ENCODE measurements at places on chromosomes 7 and 10.

- no peak for DNase-seq
These were observed 10.0 kb downstream of the PPP2R2D start for GRCh38 chr10:131910663-131911314.

- no peak for DNase-seq
These were observed 94.5 kb downstream of the COL26A1 start for GRCh38 chr7:101457001-101457750.

- no peak for DNase-seq
These were observed 89.4 kb downstream of the TACC2 start for GRCh38 chr10:122078326-122078725.

- no peak for DNase-seq
These were observed 176.4 kb upstream of the SMIM30 start for GRCh38 chr7:113294750-113295149.

DNA sequence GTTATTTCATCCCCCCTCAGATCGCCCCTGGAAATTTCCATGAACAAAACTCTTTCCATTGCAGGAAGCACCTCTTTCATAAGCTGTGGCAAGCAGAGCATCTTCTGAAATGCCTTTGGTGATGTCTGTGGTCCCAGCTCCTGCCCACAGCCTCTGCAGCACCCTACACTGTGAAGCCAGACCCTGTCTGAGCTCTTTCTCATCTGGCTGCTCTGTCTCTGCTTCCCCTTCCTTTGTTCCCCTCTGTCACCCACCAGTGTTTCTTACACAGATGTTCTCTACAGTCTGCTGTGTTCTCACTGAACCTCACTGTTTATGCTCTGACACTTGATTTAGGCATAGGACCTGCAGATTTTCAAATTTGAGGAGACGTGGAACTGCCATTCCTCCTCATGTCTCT is 1.9 kb upstream of the TAS2R39 start:
- DNase-seq, result no peak

DNA sequence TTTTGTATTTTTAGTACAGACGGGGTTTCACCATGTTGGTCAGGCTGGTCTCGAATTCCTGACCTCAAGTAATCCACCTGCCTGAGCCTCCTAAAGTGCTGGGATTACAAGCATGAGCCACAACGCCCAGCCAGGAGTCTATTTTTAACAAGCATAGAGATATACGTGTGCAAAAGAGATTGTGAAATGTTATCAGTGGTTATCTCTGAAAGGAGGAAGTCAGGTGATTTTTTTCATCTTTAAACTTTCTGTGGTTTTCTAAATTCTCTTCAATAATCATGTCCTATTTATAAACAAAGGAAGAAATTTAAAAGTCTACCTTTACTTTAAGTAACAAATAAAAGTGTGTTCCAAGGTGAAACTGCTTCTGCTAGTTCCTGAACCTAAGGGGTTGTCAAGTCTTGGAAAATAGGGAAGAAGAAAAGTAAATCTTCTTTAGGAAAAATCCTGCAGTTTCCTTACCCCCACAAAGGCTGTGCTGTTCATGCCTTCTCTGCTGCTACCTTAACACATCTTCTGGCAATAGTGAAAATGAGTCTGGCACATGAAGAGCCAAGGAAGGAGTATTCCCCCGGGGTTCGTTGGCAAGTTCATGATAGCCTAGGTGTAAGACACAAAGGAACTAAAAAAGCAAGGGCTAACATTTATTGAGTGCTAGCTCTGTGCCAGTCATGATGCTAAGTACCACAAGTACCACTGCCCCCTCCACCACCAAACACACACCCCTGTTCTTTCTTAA is 51.1 kb downstream of the CYP26A1 start:
- DNase-seq, result peak; percentile 16

GRCh38 chr7:28955718-28956607 is 2.2 kb downstream of the TRIL start:
- peak; percentile 63 for DNase-seq

- DNase-seq, result no peak
These were observed 23.0 kb downstream of the MAT1A start for GRCh38 chr10:80266513-80266863.

DNA sequence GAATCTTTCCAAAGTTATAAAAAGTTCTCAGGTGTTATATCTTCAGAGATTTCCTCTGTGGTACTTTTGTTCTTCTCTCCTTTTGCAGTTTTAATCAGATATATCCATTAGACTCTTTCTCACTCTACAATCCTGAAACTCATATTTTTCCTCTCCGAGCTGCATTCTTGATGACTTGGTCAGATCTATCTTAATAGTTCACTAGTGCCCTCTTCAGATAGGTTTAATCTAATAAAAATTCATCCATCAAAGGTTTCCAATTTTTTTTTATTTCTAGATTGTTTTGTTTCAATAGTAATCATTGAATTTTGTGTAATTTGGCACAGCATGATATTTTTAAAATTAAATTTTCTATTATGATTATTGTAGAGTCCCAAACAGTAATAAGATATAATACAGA is 21.8 kb upstream of the DGKB start:
- no peak for DNase-seq

- DNase-seq, result no peak
These were observed 275.2 kb downstream of the POU6F2 start for GRCh38 chr7:39252916-39253315.

DNA sequence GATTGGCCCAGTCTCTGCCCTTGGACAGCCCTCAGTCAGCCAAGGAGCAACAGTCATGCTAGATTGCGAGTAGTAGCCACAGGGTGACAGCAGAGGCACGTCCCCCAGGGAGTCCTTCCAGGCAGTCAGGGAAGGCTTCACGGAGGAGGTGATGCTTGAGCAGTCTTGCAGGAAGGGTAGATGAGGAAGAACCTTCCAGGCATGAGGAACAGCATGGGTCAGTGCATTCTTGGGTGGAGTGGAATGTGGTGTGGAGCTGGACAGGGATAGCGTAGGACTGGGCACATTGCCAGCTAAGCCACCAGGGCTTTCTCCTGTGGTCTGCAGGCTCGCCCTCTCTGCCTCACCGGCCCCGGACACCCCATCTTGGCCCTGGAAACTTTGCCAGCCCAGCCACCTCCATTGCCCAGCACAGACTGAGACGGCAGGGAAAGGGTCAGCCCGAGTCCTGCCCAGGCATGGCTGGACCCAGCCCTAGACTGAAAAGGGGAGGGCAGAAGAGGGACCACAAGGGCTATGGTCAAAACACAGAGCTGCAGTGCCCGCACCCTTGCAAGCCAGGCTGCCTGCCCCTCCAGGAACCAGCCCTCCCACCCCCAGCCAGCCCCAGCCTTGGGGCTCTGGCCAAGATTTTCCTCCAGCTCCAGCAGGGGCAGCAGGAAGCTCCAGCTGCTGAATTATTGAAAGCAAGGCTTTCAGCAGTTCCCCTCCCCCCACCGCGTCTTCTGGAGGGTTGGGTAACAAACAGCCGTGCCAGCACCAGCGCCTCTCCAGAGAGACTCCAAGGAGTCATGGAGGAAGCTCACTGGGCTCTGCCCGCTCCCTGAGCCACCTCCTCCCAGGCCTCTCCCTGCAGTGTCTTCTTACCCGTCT is 18.7 kb downstream of the SRRM3 start:
- peak; percentile 68 for DNase-seq

GRCh38 chr7:50262446-50262845 is 42.1 kb upstream of the IKZF1 start:
- no peak for DNase-seq

DNA sequence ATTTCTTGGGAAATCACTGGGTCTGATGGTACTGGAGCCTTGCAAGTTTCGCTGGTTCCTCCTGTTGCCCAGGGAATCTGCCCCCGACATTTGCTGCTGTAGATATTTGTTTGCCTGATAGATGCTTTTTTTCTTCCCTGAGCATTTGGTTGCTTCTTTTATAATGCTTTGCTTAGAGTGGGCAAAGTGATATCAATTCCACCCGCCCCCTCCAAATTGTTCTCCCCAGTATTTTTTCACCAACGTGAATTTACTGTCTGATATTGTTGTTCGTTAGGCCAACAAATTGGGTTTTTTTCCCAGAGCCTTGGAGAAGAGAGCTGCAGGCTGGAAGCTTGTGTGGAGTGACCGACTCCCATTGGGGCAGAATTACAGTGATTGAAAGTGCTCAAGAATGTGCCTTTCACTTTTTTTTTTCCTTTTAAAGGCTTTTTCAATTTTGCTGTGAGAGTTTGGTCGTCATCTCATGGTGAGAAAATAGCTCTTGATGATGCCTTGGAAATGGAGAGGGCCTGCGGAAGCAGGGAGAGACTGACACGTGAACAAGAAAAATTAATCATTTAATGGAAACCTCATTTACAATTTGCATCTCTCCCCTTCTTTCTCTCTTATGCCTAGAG is 2.5 kb downstream of the GRK5 start:
- no peak for DNase-seq

GRCh38 chr7:143492799-143493739 is 15.4 kb downstream of the TAS2R41 start:
- no peak for DNase-seq

DNA sequence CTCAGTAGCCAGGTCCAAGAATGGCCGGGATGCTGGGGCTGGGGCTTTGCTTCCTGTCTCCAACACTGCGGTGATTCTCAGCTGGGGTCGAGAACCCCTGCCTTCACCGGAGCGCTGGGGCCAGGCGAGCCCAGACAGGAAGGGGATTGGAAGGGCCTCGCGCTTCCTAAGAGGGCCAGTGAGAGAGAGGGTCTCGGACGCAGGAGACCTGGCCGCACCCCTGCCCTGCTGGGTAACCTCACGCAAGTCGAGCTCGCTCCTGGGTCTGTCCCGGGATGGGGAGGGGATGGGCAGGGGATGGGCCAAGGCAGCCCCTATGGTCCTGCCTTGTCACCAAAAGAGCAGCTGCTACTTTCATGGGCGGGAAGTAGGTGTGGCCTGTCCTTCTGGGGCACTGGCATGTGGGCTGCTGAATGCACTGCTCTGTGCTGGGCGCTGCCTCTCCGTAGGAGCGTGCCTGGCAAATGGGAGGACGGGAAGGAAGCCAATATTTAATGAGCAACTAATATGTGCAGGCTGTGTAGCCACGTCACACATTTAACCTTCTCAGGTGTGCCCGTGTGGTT is 20.0 kb downstream of the KCNK18 start:
- DNase-seq, result peak; percentile 5

- no peak for DNase-seq
These were observed 131.1 kb downstream of the CNNM2 start for GRCh38 chr10:103049237-103049636.

DNA sequence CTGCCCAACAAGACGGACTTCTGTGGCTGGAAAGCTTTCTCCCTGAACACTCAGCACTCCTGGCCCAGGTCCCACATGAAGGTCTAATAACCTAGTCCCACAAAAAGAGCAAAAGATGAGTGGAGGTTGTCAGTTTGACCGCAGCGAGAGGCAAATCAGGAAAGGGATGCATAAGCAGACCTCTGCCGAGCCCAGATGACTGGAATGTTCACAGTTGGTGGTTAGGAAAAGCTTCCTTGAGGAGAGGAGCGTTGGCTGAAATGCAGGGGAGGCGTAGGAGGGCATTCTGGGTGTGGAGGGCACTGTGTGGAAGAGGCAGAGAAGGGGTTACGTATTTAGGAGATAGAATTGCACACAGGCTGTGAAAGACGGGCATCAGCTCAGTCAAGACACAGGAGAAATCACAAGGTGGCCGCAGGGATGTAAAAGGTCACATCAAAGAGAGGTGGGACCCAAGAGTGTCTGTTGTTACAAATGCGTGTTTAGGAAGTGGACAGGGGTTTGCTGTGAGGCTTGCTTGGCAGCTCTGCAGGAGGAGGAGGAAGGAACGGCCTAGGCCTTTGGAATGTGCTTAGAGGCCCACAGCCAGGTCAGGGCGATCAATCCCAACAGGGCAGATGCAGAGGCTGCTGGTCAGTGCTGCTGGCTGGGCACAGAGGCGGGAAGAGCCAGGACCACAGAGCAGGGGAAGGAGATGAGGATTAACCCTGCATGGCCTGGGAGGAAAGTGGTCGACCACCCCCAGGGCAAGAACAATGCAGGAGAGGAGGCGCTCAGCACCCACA is 133.5 kb downstream of the VIPR2 start:
- DNase-seq, result no peak

GRCh38 chr7:124318721-124319450 is 286.0 kb upstream of the TMEM229A start:
- no peak for DNase-seq

DNA sequence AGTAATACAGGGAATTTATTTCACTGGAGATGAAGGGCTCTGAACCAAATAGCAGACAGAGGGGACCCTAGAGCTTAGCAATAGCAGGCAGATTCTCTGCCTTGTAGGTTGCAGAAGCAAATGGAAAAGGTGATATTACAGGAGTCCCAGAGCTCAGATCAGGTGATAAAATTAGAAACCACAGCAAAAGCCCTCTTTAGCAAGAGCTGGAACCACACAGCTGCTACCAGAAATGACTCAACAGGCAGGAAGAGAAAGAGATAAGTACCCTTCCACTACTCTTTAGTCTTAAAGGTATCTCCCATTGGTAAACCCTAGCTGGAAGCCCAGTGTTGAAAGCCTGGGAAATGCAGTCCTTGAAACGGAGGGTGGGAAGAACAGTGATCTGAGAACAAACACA is 535.6 kb upstream of the GHITM start:
- no peak for DNase-seq

DNA sequence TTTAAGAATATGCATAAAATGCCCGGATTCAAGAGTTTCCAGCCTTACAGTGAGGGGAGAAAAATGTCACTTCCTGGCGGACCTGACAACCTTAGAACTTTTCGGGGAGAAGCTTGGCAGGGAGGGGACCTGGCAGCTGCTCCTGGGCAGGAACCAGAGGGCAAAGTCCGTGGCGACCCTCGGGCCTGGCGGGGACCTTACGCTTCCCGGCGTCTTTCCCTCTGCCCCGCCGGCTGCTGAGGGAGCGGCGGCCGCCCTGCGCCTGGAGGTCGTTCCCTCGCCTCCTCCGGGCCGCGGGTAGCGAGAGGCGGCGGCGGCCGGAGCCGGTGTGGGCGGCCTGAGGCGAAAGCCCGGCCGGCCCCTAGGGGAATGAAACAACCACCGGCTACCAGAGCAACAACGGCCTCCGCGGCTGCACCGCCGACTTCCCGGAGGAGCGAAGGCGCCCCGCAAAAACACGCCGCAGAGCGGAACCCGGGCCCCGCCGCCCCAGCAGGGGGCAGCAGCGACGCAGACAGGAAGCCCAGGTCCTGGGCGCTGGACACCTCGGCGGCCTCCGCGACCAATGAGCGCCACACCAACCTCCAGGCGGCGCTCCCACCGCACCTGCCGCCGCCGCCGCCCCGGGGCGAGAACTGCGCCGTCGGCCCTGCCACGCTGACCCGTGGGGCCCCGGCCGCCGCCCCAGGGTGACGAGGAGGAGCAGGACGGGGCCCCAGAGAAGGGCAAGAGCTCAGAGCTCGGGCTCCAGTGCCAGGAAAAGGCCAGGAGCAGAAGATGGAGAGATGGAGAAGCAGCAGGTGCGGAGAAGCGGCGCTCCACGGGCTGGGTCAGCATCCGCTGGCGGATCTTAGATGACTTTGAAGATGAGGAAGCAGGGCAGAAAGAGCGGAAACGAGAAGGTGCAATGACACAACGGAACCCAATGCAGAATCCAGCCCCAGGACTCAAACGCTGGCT is 10.5 kb upstream of the ACSM6 start:
- peak; percentile 90 for DNase-seq
